ENCODE measurements at places on chromosomes 2 and 18. TPM values are rescaled to one million over a fixed set of nuclear protein-coding genes. Genes with fewer than 3 reads are reported as not detected.

DNA sequence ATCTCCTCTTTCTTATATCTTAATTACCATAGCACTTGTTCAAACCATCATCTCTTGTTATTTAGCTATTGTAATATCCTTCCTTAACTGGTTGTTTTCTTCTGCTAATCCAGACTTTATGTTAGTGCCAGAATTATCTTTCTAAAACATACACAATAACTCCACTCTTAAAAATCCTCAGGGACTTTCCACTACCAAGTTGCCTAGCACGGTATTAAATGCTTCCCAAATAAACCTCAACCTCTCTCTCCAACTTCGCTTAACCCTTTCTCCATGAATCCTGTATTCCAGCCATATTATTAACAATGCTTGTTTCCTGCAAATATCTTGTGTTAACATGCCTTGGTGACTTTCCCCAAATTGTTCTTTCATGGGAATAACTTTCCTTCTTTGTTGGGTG is 84.5 kb downstream of the FAM228A start:
- DNase-seq = no peak

DNA sequence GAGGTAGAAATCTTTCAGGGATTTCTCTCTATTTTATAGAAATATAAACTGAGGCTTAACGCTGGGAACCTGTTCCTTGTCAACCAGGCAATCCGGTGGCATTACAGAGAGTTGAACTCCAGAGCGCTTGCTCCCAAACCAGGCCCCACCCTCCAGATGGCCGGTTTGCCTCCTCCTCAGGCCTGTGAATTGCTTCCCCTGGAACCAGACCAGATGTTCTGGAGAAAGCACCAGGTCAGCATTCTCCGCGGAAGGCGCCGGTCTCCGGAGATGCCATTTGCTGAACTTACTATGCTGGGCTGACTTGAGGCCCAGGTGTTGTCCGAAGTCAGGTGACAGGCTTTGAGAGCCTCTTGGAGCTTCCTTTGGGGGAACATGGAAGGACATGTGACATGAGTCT is 17.2 kb downstream of the TNP1 start:
- no peak for DNase-seq

DNA sequence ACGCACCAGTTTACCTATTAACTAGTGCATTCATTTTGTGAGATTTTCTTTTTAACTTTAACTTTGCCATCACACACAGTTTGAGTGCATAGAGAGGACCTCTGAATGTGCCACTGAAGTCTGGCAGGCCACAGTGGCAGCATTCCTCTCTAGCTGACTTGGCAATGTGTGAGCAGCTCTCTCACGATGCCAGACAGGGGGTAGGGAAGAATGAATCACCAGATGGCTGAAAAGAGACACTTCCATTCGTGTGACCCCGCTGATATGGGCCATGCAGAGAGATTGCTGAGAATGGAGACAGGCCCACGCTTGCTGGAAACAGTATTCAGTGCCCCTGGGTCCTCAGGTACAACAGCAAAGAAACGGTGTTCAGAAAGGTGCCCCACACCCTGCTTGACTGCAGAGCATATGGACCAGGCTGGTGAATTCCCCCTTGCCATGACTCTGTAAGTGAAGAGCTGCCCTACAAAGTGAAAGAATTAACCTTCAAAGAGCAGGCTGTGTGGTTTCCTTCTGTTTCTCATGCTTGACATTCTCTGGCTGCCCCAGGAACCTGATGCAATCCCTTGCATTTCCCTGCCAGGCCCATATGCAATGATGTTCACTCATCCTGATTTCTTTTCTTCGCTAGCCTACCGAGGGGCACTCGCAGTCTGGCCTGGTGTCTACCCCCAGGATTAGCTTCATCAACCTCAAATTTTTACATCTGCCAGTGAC is 236.1 kb downstream of the CDH20 start:
- peak; percentile 67 for DNase-seq

ACVR1C gene
- total RNA-seq = 0.07 TPM
